ENCODE measurements at places on chromosomes 2 and 18.

DNA sequence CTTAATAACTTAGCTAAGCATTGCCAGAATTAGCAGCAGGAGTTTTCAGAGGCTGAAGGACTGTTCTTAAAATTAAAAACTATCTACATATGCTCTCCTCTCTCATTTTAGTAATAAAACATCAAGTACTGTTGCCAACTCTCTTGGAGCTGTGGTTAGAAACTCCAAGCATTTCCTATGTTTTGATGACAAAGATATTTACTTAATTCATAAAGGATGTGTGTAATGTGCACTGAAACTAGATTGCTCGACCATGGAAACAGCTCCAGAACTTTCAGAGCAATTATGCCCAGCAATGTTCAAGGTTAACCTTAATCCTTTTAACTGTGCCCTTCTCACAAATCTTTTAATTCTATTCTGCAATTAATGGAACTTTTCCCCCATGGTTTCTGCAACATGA is 8.4 kb downstream of the GRP start:
- DNase-seq = no peak

GRCh38 chr2:236965021-236965840 is 120.5 kb upstream of the COPS8 start:
- no peak for DNase-seq

- DNase-seq = no peak
Measured at GRCh38 chr2:197846777-197847176, 42.4 kb downstream of the PLCL1 start.

DNA sequence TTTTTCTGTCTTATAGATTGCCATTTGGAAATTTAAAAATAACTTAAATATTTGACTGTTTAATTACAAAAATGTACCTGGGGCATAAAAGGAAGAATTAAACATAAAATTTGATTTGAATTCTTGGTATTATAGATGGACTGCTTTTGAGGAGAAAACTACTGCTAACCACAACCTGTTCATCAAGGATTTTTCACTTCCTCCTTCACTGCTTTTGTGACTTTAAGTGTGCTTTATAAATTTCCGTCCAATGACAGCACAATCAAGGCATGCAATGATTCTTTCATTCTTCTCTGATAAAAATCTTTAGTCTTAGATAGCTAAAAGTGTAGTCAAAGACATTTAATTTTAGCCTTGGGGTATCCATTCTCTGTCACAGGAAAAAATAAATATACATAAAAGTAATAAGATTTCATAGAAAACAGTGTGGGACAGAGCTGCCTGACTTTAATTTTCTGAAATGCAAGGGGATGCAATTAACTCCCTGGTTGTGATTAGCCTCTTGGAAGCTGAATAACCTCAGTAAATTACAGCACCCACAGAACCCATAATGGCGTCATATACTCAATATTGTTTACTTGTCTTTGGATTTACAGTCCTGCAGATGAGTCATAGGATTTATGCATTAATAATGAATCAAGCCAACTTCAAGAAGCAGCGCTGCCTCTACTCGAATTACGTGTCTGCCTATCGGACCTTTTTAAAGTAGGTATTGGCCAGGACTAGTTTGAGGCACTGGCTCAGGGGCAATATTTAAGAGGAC is 587.9 kb downstream of the NRXN1 start:
- no peak for DNase-seq

DNA sequence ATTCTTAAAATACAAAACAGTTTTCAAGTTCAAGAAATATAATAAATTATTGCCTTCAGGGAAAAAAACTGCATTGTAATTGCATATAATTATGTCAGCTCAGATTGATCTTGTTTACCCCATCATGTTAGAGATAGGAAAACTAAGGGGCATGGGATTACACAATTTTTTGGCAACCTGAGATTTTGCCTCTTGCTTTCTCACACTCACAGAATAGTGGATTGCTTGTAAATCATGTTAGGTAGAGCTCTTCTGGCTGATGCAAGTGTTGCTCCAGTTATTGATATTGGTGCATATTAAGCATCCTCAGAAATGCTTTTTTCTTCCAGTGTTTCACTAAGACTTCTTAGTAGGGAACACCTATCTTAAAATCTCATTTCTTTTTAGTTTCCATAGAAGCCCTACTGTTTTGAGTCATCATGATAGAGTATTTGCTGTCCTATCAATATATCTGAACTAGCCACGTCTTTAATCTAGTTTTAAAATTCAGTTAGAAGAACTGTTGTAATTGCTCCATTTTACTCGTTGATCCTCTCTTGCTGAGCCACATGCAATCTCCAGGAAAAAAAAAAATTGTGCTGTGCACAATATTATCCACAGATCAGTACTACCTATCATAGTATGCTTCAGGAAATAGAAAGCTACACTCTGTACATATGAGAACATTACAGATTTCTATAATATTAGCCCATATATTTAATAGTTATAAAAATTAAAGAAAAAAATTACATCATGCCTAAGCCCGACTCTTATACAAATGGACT is 393.1 kb downstream of the LRP1B start:
- no peak for DNase-seq

DNA sequence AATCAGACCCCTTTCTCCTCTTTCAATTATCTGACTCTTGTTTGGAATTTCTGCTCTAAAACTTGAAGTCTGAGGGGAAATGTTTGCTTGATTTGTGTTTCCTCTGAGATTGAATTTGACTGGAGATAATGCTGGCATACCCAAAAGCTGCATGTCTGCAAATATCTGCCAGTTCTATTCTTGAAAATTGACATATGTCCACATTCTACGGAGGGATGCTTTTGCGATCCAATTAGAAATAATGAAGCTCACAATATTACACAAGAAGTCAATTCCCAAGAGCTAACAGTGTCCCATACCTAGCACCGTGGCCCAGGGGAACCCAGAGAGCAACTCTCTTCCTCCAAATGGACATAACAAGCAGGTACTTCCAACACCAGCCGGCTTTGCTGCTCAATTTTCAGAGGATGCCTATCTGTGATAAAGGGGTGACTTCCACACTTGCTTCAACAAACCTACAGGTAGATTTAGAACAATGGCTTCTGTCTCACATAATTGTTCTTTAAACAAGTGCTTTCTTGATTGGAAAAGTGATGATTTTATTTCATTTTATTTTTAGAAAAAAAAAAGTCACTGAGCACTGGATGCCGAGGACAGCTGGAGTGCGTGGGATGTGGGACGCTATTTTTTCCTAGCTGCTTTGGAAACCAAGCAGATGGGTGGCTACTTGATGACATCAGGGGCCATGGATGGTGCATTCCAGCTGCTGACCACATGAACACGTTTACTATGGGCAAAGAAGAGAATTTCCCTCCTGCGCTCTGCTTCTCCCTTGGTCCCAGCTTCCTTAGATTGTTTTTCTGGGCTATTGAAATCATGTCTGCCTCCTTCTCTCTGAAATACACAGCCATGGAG is 488.9 kb downstream of the RNF144A start:
- no peak for DNase-seq

GRCh38 chr2:38045811-38046210 is 30.1 kb downstream of the CYP1B1 start:
- DNase-seq = no peak

DNA sequence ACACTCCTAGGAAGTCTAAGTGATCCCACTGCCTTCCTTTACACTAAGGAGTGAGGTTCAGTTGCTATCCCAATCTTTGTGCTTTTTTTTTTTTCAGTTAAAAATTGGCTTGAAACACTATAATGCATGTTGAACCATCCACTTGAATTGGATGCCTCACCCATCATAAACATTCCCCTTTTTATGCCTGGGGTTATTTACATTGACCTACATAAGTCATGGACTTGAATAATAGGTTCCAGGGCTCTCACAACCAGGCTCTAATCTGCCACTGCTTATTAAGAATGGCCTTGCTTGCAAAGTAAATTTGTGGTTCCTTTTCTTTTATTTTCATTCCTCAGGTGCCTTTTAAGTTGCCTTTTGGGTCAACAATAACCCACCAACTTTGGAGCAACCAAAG is 236.1 kb upstream of the MEIS1 start:
- no peak for DNase-seq

DNA sequence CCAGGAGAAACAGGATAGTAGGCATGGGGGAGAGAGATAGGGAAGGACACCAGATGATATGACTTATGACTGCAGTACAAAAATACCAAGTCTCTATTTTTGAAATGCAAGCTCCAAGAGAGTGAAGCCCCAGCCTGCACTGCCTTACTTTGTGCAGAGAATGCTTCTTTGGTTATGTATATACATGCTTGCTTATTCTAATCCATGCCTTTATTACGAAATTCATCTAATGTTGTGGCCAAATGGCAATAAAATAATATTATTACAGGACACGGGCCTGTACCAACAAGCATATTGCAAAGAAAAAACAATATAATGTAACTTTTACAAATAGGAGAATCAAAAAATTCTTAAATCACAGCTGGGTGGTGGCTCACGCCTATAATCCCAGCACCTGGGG is 110.8 kb downstream of the BCL11A start:
- no peak for DNase-seq

- no peak for DNase-seq
Measured at GRCh38 chr18:13232971-13233786, 14.6 kb downstream of the LDLRAD4 start.

DNA sequence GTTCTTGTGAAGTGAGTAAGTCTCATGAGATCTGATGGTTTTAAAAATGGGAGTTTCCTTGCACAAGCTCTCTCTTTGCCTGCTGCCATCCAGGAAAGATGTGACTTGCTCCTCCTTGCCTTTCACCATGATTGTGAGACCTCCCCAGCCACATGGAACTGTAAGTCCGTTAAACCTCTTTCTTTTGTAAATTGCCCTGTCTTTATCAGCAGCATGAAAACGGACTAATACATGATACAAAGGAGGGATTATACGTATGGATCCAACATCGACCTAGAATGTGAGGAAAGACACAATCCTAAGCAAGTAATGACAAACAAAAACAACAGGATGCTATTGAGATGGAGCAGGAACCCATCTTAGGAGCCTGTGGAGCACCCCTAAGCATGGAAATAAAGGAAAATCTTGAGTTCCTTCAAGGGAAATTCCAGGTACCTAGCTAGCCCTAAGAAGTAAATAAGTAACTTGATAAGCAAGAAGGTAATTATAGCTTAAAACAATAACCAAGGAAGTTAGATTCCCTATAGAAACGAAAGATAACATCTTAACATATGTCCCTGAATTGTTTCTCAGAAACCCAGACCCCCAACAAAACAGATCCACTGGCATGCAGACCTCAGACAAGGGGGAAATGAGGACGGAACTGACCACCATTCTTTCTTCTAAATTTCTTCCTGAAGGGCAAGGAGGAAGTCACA is 1.5 kb upstream of the TNFRSF11A start:
- DNase-seq = no peak

- DNase-seq = no peak
Measured at GRCh38 chr18:77119851-77120491, 12.6 kb downstream of the MBP start.

Data from activated gamma-delta T cell (primary cell).